Renal cortex interstitium (tissue), 15 donors: ENCODE measurements at places on chromosomes 7 and 10. TPM values are rescaled to one million over a fixed set of nuclear protein-coding genes. Genes with fewer than 3 reads are reported as not detected.

ZNF488 gene
- 4.9 TPM for polyA plus RNA-seq

CCDC6 gene
- polyA plus RNA-seq, result 38.4 TPM

LRMDA gene
- polyA plus RNA-seq, result 17.1 TPM

RFC2 gene
- polyA plus RNA-seq, result 40.8 TPM

FBXL13 gene
- 4.4 TPM for polyA plus RNA-seq

UPK3B gene
- 1.4 TPM for polyA plus RNA-seq

WDR86 gene
- 24.3 TPM for polyA plus RNA-seq

TMEM176A gene
- polyA plus RNA-seq, result 84.6 TPM

LRRN3 gene
- polyA plus RNA-seq, result 4.0 TPM

VIPR2 gene
- polyA plus RNA-seq, result 2.3 TPM

BTBD16 gene
- 0.36 TPM for polyA plus RNA-seq

SFRP5 gene
- polyA plus RNA-seq, result 0.11 TPM

SPOCK2 gene
- polyA plus RNA-seq, result 119 TPM

MMD2 gene
- polyA plus RNA-seq, result 0.07 TPM

EGFR gene
- polyA plus RNA-seq, result 33.1 TPM

ATRNL1 gene
- 27.6 TPM for polyA plus RNA-seq

LAMB4 gene
- polyA plus RNA-seq, result 1.5 TPM

FAM25C gene
- not detected for polyA plus RNA-seq

HELLS gene
- polyA plus RNA-seq, result 38.1 TPM

STAG3 gene
- 33.8 TPM for polyA plus RNA-seq
